Hematopoietic multipotent progenitor cell treated with erythropoietin and hydrocortisone succinate and interleukin-3 and kit ligand, for 15 days (in vitro differentiated cells): ENCODE measurements at places on chromosomes 4 and X.

DNA sequence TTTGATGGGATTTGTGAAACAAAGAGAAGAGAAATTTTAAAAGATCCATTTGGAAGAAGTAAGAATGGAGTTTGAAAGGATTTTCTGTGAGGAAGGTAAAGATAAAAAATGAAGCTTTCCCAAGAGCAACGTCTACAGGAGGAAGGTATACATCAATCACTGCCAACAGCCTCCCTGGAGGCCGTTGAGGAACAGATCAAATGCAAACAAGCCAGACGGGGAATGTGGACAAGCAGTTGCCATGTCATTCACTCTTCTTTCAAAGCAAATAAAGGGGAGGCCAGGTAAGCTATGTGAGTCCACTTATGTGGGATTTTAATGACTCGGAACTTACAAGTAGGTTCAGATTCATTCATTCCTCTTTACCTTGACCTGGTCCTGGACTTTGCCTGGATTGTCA is 1020.5 kb upstream of the AGA start:
- no peak for DNase-seq

DNA sequence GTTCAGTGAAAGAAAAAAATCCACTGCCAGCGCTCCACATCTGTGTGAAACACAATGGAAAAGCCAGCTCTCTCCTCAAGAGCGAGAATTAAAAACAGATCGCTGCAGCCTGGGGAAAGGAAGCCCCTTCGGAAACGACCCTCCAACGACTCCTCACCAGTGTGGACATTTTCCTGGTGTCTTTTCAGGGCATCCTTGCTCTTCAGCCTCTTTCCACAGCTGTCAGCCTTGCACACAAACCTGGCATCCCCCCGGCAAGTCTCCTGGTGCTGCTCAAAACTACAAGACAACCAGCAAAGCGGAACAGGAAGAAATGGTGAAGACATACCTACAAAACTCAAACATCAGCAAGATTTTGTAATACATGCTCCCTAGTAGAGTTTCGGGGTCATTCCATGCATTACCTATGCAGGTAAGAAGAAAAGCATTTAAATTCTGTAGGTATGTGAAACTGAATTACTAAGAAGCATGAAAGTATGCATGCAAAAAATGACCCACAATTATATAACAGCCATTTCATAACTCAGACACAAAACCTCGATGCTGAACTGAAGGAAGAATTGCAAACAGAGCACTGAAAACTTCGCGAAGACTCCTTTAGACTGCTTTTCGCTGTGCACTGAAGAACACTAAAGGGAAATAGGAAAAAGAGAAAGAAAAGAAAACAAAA is 106.1 kb downstream of the PRDM5 start:
- DNase-seq: no peak

- DNase-seq: no peak
Observed at GRCh38 chr4:39597695-39598381, 40.8 kb downstream of the SMIM14 start.

- no peak for DNase-seq
Observed at GRCh38 chrX:400258-400657, 13.6 kb upstream of the PPP2R3B start.

- no peak for DNase-seq
Observed at GRCh38 chr4:24179201-24179840, 289.5 kb upstream of the PPARGC1A start.

DNA sequence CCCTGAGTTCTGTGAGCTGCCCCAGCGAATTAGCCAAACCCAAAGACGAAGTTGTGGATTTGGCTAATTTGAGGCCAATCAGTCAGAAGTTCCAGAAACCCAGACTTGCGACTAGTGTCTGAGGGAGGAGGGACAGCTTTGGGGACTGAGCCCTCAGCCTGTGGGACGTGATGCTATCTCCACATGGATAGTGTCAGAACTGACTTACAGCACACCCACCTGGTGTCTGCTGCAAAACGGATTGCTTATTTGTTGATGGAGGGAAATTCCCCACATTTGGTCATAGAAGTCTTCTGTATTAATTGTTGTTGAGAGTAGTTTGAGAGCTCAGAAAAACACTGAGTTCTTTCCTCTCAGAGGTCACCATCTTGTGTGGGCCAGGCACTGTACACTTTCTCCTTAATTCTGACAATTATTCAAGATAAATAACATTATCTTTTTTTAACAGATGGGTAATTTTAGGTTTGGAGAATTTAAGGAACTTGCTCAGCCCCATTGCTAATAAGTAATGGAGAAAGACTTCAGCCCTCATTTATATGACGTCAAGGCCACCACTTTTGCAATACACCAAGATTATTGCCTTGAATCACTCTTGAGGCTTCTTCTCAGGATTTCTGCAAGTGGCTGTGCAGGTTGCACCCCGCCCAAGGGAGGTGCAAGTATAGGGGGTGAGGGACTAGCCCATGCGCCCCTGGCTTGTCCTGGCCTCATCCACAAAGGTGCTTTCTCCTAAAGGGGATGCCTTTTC is 16.7 kb downstream of the CLRN2 start:
- DNase-seq: no peak

DNA sequence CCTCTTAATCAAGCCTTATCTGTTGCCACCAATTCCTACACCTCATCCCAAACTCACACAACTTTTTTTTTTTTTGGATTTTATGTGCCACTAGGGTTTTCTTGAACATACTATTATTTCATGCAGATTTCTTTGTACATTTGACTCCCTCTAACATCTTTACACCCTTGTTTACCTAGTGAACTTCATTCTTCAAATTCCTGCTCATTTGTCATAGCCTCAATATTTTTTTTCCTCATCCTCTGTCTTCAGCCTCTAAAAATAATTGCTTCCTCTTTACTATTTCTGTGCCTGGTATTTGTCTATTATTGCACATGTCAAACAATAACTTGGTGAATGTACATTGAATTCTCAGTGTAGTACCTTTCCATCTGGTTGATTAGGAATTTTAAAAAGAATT is 22.0 kb downstream of the NBDY start:
- no peak for DNase-seq

DNA sequence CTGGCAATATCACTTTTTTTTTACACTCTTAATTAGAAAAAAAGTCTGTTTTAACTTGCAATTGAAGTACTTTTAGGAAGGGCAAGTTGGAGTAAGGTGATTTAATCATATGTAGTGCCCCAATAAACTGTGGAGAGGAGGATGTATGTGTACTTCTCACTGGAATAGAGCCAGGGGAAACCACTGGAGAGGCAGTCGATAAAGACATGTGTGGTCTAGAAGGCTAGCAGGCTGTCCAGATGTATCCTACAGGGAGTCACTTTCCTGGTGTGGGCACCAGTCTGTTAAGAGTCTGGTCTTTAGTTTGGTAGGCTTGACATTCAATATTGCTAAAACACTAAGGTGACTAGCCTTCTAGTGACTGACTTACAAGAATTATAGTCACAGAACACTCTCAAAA is 9.6 kb upstream of the SGMS2 start:
- no peak for DNase-seq

GRCh38 chr4:130422261-130422660 is 1326.3 kb downstream of the C4orf33 start:
- DNase-seq: no peak

DNA sequence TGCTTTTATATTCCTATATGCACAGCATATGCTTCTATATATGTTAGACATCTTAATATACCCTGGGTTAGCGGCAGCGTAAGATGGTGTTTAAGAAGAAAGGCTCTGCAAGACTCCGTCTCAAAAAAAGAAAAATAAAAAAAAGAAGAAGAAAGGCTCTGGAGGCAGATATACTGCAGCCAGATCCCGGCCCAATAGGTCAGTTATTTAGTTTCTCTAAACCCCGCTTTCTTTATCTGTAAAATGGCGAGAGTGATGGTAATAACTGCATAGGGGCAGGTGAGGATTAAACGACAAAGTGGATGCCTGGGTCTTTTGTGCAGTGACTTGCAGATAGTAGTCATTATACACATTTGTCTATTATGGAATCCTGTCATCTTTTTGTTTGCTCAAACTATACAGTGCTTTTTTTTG is 115.2 kb downstream of the NAA11 start:
- no peak for DNase-seq

GRCh38 chr4:187666034-187666433 is 329.5 kb upstream of the ZFP42 start:
- DNase-seq: no peak

DNA sequence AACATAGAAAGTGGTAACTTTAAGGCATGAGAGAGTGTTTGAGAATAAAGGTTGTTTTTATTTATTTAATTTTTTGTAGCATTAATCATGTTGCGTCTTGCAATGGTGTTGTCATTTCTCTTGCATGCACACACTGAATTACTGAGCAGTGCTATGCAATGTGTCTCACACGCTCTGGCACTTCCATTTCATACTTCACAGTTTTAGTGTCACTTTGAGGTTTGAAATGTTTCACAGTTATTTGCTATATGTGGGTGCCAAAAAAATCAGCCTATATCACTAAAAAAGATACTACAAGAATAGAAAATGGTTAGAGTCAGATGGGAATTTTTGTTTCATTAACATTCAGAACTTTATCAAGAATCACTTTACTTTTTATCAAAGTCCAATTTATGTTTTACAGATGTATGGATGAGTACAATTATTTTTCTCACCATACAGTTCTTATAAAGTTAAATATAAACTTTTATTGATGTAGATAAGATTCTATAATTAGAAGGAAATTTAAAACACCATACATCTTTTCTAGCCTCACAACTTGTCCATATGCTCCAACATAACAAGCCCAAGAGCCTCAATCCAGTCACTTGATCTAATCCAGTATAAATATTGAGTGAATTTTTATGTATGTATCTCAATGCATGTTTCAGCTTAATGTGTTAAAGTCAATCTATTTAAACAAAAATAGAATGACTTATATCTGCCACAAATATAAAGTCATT is 114.0 kb downstream of the IQCM start:
- no peak for DNase-seq

- DNase-seq: no peak
Observed at GRCh38 chr4:69075061-69075792, 21.0 kb upstream of the UGT2B7 start.

DNA sequence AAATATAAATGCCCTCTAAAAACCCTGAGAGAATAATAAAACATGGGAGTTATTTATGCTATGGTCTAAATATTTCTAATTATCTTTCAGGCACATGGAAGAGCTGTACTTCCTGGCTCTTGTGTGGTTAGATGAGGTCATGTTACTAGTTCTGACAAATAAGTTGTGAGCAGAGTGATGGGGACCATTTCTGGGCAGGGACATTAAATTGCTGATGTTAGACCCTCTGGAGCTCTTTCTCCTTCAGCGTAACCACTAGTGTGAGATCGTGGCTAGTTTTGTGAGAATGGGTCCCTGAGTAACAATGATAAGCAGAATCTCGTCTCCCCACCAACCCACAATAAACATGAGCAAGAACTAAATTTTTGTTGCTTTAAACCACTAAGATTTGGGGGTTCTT is 108.0 kb downstream of the MAML3 start:
- no peak for DNase-seq

DNA sequence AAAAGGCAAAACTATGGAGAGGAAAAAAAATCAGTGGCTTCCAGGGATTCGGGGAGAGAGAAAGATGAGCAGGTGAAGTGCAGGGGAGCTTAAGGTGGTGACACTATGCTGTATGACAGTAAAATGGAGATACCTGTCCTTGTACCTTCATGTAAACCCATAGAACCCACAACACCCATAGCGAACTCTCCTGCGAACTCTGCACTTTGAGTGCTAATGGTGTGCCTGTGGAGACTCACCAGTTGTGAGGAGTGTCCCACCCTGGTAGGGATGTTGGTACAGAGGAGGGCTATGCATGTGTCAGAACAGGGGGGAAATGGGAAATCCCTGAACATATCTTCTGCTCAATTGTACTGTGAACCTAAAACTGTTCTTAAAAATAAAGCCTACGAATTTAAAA is 42.8 kb downstream of the HMX1 start:
- no peak for DNase-seq

- DNase-seq: no peak
Observed at GRCh38 chrX:112979879-112980278, 139.2 kb upstream of the AMOT start.

GRCh38 chr4:34643476-34643875 is 1600.8 kb downstream of the ARAP2 start:
- no peak for DNase-seq

- DNase-seq: no peak
Observed at GRCh38 chr4:70556856-70557255, 35.2 kb upstream of the AMBN start.

DNA sequence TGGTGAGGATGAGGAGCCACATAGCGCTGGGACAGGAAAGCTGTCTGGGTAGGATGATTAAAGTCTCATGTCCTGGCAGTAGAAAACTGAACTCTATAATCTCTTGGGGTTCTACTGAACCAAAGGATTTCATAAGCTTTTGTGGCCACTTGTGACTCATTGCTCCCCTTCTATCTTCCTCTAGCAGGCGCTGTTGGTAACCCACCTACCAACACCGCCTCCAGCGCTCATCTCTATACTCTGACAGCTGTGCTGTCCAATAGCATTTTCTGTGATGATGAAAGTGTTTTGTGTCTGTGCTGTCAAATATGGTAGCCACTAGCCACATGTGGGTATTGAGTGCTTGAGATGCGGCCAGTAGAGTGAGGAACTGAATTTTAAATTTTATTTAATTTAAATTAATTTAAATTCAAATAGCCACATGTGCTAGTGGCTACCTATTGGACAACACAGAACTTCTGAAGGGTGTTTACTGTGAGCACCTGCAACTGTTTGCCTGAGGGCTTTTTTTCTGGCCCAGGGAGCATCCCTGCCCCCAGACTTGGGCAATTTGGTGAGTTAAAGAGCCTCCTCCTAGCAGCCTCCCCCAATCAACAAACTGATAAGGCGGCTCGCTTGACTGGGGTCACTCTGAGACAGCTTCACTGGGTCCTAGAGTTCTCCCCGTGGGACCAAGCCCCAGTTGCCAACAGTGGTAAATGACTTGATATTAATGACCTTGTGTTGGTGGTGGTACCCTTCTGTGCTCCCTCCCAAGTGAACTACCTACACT is 169.2 kb upstream of the ATP6AP2 start:
- DNase-seq: no peak

- no peak for DNase-seq
Observed at GRCh38 chrX:71235482-71235881, 12.5 kb downstream of the GJB1 start.

- no peak for DNase-seq
Observed at GRCh38 chr4:103067841-103068547, 8.6 kb downstream of the SLC9B2 start.

- DNase-seq: no peak
Observed at GRCh38 chrX:13569479-13570260, at the start of gene EGFL6. Gene EGFL6, plus strand, starts transcription at chrX:13569601. Its CDS starts 261 bp downstream, at chrX:13569862.

DNA sequence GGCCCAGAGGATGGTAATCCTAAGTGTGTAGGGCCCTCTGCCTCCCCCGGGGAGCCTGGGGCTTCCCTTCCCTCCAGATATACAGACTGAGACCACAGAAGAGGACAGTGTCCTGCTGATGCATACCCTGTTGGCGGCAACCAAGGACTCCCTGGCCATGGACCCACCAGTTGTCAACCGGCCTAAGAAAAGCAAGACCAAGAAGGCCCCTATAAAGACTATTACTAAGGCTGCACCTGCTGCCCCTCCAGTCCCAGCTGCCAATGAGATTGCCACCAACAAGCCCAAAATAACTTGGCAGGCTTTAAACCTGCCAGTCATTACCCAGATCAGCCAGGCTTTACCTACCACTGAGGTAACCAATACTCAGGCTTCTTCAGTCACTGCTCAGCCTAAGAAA is 1.9 kb downstream of the TRO start:
- DNase-seq: no peak
